Right ventricle myocardium inferior (tissue), 1 donor: ENCODE measurements at places on chromosomes 7 and 10.

GRCh38 chr10:33257439-33258080, 76.9 kb downstream of the NRP1 start:
- no peak for DNase-seq

- DNase-seq: no peak
Measured at GRCh38 chr7:12865593-12865992, 178.2 kb downstream of the ARL4A start.

DNA sequence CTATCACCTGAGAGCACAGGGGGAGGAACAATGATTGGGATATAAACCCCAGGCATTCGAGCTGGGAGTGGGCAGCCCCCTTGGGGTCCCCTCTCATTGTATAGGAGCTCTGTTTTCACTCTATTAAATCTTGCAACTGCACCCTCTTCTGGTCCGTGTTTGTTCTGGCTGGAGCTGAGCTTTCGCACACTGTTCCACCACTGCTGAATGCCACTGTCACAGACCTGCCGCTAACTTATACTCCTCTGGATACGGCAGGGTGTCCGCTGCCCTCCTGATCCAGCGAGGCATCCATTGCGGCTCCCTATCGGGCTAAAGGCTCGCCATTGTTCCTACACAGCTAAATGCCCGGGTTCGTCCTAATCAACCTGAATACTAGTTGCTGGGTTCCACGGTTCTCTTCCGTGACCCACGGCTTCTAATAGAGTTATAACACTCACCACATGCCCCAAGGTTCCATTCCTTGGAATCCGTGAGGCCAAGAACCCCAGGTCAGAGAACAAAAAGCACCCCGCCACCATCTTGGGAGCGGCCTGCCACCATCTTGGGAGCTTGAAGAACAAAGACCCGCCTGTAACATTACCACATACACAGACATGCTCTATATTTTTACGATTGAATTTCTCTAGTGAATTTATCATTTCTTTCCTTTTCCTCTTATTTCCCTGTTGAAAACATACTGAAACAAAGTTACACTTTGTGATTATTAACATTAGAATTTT, 9.0 kb downstream of the ZWINT start:
- no peak for DNase-seq

- no peak for DNase-seq
Measured at GRCh38 chr7:18320971-18321567, 174.5 kb upstream of the HDAC9 start.

DNA sequence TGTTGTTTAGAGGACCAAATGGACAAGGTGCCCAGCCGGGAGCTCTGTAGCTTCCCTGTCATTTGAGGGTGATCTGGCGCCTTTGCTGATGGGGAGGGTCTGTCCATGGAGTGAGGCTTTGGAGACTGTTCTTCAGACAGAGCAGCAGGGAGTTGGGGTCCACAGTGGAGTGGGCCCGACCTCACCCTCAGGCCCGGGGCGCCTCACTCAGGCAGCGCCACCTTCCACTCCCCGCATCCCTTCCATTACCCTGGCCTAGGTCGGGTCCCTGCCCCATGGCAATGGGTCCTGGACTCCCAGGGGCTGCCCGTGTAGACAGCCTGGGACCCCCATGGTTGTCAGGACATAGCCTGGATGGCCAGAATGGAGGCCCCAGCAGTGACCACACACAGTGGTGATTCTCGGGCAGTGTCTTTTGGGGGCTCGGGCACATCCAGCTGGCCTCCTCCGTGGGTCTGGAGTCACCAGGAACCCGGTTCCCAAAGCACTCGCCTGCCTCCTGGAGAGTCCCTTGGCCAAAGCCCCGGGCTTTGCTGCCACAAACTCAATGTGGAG, 38.5 kb downstream of the TCERG1L start:
- DNase-seq: no peak

- no peak for DNase-seq
Measured at GRCh38 chr7:4151926-4152549, 530.1 kb upstream of the FOXK1 start.

GRCh38 chr7:37083311-37084096, 359.2 kb upstream of the AOAH start:
- DNase-seq: no peak

- peak; percentile 75 for DNase-seq
Measured at GRCh38 chr7:148883266-148884048, 634 bp downstream of the EZH2 start.
